Midbrain (tissue), 1 donor: ENCODE measurements at places on chromosomes 5 and 9.
A peak's percentile ranks its signal among the peaks of the same experiment; 100 is the strongest.

DNA sequence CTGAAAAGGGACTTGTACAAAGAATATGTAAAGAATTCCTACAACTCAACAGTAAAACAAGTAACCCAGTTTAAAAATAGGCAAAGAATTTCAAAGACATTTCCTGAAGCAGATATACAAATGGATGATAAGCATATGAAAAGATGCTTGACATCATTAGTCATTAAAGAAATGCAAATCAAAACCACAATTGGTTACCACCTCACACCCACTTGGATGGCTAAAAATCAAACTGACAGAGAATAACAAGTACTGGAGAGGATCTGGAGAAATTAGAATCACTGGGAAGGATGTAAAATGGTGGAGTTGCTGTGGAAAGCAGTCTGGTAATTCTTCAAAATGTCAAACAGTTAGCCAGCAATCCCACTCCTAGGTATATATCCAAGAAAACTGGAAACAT is 12.5 kb upstream of the FOXE1 start:
- no peak for DNase-seq

- no peak for DNase-seq
Measured at GRCh38 chr9:5586391-5586802, 42.5 kb upstream of the RIC1 start.

DNA sequence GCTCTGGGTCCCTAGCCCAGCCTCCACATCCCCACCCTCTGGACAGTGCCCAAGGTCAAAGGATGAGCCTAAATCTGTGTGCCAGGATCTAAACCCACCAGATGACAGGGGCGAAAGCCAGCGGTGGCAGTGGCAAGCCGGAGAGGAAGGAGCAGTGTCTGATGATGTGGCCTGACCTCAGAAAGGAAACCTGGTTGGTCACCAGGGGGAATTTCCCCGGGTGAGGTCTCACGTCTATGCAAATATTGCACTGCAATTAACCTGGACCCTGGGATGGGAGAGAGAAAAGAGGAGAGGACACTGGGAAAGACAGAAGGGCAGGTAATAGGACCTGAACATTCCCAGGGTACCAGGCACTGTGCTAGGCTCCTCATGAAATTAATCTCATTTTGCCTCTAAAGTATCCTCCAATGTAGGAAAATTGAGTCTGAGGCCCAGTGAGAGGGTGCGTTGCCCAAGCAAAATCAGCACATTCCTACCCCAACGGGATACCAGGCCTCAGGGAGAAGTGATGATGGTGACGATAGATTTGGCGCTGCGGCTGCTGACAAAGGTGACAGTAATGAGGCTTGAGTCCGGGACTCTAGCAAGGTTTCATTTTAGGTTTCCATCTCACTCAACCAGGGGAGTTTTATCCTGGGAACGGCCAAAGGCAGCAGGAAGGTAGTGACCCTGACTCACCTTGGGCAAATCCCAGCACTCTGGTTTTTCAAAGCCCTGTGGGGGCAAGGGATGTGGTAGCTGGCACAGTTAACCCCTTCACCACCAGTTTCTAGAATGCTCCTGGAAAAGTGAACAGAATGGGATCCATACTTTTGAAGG is 13.4 kb upstream of the TNIP1 start:
- DNase-seq: no peak

DNA sequence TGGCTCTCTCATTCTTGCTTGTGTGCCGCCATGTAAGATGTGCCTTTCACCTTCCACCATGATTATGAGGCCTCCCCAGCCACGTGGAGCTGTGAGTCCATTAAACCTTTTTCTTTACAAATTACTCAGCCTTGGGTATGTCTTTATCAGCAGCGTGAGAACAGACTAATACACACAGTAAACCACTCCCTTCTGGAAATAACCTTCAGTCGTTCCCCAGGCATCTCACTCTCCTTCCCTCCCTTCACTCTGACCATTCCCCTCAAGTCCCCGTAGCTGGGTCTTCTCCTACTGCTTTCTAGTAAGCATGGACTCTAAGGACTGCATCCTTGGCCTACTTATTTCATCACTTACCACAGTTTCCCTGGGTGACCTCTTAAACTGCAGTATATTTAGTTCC is 493.9 kb downstream of the CCDC171 start:
- DNase-seq: no peak

DNA sequence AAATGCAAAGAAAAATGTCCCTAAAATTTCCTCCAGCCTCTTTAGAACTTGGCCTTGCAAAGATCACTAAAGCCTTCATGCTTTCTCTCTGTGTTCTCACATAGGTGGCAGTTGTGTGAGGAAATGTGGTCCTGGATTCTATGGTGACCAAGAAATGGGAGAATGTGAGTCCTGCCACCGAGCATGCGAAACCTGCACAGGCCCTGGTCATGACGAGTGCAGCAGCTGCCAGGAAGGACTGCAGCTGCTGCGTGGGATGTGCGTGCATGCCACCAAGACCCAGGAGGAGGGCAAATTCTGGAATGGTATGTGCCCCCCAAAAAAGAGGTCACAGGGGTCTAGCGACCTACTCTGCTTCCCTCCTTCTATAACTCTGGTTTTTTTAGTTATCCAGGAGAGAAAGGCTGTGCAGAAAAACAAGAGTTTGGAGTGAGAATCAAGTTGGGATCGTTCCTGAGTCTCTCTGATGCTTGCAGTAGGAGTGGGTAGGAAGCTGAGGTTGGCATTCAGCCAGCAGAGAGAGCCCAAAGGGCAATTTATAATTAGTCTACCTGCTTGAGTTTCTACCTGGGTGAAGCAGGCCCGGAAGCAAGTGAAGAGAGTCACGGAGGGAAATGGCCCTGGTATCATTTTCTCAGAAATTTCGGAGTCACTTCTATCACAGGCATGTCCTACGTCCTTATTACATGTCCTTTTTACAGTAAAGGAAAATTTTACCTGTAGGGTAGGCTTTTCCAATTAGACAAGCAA is 97.5 kb downstream of the RFK start:
- no peak for DNase-seq

- no peak for DNase-seq
Measured at GRCh38 chr9:94971378-94972131, 245.1 kb downstream of the AOPEP start.

- DNase-seq: no peak
Measured at GRCh38 chr5:86461169-86461956, 156.4 kb upstream of the COX7C start.

DNA sequence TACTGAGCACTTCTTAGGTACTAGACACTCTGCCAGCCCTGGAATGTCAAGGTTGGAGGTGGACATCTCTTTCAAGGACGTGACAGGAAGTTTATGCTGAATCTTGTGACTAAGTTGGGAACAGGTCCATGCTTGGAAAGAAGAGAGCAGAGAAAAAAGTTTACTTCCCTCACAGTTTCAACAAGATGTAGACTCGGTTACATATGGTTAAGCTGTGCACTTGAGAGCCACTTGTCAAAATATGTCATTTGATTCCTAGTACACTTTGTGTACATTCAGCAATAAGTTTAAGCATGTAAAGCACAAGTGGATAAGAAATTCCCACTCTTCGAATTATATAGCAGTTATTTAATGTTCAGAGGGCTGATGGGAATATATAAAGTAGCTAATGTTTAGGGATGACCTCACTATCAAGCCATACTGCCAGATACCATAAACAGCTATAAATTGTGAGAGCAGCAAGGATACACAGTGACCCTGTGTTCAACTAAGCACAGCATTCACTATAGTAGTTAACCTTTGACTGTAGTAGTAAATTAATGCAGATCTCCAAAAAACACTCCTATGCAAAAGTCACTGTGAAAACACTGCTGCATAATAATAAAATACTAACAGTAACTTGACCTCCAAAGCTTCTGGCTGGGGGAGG is 1944.6 kb upstream of the WWC1 start:
- no peak for DNase-seq

- DNase-seq: peak; percentile 41
Measured at GRCh38 chr5:72523960-72524582, 16.9 kb upstream of the ZNF366 start.

GRCh38 chr5:10729320-10730042 is 31.6 kb downstream of the DAP start:
- no peak for DNase-seq

GRCh38 chr9:127020036-127020801 is 102.2 kb downstream of the ANGPTL2 start:
- no peak for DNase-seq

DNA sequence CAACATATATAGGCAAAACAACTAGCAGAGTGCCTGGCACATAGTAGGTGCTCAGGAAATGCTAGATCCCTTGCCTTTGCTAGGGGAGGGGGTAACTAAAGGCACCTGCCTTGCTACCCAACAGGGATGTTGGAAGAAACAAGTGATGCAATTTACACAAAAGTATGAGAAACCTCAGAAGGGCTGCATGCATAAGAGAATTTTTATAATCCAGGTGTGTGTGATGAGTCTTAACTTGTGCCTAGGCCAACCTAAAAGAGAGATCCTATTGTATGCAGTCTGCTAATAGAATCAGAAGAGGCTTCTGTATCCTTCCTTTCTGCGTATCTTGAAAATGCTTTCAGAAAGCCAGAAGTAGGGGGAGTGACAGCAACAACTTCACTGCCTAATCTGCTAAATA is 135.9 kb downstream of the SLIT3 start:
- DNase-seq: no peak

DNA sequence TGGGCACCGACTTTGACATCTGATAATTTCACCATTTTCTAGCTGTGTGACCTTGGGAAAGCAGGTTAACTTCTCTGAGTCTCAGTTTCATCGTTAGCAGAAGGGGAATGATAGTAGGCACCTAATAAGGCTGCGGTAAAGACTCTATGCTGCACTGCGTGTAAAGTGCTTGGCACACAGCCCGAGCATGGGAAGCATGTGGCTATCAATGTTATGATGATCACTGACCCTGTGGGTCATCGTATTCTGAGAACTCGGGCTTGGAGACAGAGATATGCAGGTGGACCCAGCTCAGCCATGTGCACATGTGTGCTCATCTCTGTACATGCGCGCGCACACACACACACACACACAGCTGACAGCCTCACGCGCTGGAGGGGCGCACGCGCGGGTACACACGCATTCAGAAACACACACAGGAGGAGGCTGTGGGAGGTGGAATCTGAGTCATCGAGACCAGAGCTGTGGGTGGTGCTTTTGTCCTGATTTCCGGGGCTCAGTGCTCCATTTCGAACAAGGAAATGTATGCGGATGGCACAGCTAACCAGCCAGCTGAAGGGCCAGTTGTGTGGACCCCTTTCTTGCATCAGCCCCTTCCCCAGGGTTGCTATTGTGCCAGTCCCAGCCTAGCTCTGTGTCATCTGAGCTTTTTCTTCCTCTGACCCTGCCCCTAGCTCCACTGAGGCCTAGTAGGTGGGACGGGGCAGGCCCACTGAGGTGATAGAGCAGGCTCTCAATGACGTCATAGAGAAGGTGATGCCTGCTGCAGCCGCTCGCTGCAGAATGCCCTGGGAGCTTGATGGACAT is 11.1 kb upstream of the ARAP3 start:
- no peak for DNase-seq

DNA sequence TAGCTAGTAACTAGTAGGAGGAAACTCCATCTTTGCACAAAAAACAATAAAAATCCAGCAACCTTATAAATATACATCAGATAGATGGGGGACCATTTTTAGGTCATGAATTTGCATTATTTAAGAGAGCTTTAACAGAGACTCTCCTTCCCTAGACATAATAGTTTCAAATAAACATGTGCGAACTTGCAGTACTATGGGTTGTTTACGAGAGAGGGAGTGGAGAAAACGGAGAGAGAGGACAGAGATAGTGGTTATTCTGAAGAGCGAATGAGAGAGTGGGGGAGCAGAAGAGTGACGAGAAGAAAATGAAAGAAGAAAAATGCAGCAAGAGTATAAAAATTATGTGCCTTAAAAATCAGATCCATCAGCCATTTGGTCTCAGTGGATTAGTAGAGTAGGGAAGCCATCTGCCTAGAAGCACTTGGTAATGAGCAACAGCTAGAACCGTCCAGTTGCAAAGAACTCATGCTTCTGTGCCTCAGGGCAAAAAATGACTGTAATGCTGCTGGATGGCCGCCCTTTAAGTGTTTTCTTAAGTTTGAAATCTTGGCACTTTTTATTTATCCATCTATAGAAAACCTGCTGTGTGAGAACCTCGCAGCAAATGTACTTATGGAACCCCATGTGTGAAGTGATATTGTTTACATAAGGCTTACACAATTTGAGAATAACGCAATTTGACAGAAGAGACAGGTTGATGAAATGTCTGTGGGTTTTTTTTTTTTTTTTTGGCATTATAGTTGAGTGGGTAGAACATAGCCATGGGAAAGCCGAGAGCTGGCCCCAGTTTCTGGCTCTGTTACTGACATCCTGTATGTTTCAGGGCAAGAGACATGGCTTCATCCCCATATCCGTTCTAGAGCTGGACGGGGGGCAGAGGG is 95.6 kb upstream of the ZNF608 start:
- no peak for DNase-seq

DNA sequence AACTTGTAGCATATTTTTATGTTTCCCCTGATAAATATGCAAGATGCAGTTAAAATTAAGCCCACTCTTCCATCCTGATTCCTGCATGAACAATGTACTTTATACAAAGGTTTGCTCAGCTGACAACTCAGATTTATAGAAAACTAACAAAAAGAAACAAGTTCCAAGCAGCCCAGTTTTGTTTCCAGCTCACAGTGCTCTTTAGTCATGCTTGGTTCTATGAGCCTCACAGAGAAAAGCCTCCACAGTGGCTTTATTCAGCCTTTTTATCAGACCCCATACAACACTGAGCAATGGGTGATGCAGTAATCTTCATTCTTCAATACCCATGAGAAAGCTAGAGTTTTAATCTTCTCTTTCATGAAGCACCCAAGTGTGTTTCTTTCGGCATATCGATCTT is 329.6 kb downstream of the SLCO4C1 start:
- no peak for DNase-seq

- DNase-seq: no peak
Measured at GRCh38 chr5:34054400-34054729, 11.4 kb upstream of the C1QTNF3 start.

DNA sequence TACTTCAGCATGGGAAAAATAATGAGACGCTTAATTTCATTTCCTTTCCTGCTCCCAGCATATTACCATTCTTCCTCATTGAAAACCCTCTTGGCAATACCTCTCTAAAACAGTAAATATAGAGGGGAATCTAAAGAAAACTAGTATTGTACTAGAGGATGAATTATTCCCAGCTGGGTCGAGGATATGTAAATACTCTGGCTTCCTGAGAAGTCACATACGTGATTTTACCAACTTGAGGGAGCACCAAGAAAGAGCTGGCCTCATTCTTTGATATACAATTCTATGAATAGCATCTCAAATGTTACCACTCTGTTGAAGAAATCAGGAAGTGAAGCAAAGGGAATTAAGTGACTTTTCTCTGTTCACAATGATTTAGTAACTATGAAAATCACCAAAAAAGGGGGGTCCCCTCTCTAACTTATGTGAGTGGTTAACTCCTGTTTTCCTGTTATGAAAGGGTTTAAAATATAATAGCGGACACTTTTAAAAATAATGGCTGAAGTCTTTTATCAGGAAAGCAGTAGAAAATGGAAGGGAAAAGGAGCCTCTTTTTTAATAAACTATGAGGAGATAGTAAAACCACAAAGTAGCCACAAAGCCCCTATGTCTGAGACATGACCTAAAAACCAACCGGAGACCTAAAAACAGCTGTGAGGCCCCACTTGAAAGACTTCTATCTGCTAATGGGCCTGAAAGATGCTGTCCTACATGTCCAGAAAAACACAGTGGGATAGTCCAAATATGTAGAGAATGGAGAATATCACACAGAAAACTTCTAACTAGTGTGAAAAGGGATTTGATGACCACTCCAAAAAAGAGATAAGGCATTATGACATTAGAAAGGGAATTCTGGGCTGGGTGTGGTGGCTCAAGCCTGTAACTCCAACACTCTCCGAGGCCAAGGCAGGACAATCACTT is 42.6 kb downstream of the LPAR1 start:
- DNase-seq: peak; percentile 41

GRCh38 chr9:74951107-74951720 is 1.5 kb downstream of the C9orf40 start:
- no peak for DNase-seq
